ENCODE measurements at places on chromosomes 12 and 14.

DNA sequence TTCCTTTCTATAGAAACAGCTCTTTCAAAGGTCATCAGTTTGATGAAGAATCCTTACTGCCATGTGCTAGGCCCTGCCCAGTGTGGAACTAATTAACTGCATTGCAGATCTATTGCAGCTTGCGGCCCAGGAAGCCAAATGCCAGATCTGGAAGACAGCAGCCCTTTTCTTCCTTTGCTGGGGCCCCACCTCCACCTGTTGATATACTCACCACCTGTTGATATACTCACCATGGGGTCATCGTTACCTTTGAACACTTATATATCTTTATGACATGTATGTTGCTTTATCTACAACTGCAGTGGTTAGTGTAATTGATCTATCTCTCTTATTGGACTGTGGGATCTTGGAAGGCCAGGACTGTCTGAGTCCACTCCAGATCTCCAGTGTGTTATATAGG is 292.5 kb downstream of the ATP23 start:
- no peak for DNase-seq

DNA sequence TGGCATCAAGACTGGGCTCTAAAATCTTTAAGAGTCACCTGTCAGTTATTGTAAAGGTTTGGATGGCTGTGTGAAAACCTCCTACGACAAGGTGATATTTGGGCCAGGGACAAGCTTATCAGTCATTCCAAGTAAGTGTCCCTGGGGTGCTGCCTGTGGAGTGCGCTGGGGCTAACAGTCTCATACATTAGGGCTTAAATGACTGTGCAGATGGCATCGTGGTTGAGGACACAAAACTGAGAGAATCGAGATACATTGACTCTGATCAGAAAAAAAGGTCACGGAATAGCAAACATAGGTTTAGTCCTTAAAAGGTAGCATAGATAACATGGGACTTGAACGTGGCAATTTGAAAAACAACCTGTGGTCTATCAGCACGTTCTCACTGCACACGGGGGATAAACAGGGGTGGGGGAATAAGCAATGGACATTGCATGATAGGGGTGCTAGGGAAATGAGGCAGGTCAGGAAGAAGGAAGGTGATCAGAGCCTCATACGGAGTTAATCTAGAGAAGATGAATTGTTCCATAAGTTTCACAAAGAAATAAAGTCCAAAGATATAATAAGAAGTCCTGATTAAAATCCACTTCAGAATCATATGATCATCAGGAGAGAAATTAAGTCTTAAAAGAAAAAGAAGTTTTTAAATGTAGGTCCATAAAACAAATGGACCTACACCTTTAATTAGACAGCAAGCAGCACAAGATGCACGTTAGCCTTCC is 100.3 kb downstream of the DAD1 start:
- no peak for DNase-seq

- no peak for DNase-seq
Measured at GRCh38 chr14:30849354-30849753, 25.0 kb upstream of the COCH start.

GRCh38 chr12:131779027-131779426 is 49.2 kb upstream of the MMP17 start:
- DNase-seq: no peak

GRCh38 chr14:92686900-92687427 is 61.5 kb downstream of the LGMN start:
- peak; percentile 61 for DNase-seq

GRCh38 chr12:9342614-9343353 is 134.6 kb upstream of the PZP start:
- DNase-seq: no peak

DNA sequence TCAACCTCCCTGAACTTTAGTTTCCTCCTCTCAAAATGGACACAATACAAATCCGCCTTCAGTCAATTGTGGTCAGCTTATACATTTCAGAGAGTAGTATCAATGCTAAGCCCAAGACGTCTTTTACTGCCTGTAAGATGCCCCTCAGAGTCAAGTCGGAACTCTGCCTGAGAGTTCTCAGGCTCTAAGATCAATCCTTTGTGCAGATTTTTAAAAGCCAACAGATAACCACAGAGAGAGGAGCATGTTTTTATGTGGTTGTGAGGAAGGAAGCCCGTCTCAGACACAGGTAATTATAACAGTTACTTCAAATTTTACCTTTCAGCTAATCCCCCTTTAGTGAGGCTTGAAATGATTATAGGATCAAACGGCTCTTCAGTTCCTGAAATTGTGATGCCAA is 91.6 kb downstream of the HELB start:
- no peak for DNase-seq

DNA sequence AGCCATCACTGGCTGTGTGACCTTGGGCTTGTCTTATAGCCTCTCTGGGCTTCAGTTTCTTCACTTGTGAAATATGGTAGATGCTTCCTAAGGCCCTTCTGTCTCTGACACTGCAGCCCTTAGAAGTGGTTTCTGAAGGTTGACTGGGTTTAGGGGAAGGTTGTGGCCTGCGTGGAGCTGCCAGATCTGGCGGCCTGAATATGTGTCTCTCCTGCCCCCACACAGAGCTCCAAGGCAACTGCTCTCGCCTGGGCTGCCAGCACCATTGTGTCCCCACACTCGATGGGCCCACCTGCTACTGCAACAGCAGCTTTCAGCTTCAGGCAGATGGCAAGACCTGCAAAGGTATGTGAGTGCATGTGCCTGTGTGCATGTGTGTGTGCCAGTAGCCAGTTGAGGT is 4.0 kb downstream of the LRP1-AS start:
- no peak for DNase-seq

DNA sequence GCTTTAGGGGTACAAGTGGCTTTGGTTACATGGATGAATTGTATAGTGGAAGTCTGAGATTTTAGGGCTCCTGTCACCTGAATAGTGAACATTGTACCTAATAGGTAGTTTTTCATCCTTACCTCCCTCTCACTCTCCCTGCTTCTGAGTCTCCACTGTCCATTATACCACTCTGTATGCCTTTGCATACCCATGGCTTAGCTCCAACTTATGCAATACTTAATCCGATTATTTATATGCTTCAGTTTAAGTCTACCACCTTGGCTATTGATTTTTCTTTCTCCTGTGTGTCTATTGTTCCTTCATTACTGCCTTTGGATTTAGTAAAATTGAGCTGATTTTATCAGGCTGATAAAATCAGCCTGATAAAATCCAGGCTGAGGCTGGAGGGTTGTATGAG is 30.5 kb upstream of the C12orf71 start:
- DNase-seq: no peak

DNA sequence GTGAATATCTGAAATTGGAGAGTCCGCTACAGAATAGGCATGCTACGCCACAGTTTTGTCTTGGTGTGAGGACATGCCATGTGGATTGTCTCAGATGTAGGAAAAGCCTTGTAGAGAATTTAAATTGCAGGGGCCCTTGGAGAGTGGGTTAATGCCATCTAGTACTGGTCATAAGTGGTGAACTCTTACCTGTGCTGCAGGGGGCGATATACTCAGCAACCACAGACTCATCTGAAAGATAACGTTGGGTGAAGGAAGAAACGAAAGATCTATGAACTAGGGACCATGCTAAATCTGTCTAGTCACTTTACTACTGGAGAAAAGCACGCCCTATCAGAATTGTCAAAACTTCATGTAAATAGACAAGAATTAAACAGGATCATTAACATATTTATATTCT is 33.7 kb upstream of the A2M start:
- DNase-seq: no peak

GRCh38 chr14:54364555-54365415 is 32.0 kb upstream of the CDKN3 start:
- DNase-seq: peak; percentile 85

DNA sequence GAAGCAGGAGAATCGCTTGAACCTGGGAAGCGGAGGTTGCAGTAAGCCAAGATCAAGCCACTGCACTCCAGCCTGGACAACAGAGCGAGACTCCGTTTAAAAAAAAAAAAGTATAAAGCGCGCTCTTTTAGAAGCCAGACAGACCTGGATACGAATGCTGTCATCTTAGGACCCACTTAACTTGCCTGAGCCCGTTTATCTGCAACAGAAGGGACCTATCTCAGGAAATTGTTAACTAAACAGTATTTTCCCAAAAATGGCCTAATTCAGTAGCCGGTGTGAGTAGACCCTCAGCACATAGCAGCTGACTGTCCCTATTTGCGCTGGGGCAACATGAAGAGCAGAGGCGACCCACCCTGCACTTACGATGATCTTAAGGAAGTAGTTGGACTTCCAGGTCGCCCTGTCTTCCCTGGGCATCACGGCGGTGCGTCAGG is 529 bp downstream of the RPLP0 start:
- DNase-seq: no peak

- DNase-seq: no peak
Measured at GRCh38 chr12:6462234-6462995, 8.1 kb downstream of the VAMP1 start.

DNA sequence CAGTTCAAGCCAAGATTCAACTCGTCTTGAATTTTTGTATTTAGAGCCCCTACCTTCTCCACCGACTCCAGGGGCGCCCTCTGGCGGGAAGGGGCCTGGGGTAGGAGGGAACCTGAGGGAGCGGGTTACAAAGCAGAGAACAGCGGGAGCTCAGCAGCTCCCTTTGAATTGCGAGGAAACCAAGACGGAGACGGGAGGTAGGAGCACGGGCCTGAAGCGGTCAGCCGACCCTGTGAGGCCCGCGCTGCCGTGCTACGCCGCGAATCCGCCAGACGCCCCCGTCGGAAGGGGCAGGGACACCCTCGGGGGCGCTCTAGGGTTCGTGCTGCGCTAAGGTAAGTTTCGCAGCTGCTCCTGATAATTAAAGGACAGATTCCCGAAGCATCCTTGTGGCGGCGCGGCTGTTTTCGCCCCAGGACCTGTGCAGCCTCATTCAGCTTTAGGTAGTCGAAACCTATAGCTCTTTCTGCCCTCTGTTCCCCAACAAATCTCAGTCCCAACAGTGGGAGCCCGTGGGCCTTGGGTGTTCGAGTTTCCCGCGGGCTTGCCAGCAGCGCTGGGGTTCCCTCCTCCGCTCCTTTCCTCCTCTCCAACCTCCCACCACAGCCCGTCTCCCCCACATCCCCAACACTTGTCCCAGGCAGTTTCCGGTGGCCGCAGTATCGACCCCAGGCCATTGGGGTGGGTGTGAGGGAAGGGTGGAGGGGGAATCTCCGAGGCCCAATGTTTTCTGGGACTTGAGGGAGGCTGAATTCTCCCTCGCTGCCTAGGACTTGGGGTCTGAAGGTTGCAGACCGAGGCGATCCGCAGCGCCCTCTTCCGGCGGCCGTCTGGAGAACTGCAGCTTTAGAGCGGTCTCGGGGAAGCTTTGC is 5.1 kb upstream of the NKX2-1 start:
- no peak for DNase-seq

GRCh38 chr12:42525444-42525843 is 64.1 kb downstream of the PRICKLE1 start:
- DNase-seq: no peak

DNA sequence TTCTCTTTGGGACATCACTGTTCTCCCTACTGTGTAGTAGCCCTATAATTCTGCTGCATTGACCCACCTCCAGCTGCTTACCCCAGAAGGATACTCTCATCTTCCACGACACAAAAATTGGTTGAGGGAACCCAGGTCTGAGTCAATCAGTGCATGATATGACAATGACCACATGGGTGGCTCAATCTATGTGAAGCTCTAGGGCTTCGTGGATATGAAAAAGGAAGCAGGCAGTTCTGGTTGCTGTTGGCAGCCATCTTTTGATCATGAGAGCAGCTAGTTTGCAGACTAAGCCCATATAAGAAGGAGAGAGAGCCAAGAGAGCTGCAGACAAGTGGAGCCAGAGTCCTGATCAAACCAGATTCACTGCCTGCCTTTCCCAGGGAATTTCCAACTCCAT is 57.9 kb downstream of the AVPR1A start:
- DNase-seq: no peak

All from fibroblast of upper back skin (primary cell).